SHP77 treated with DMSO at 0.1 percent for 48 hours (cell line): ENCODE measurements at places on chromosomes 6 and 20.

- no peak for DNase-seq
Measured at GRCh38 chr6:158643836-158644230, 710 bp downstream of the DYNLT1 start.

- no peak for DNase-seq
Measured at GRCh38 chr6:48075181-48075580, 35.8 kb downstream of the PTCHD4 start.

GRCh38 chr6:11253594-11253993 is 21.1 kb upstream of the NEDD9 start:
- DNase-seq = no peak

DNA sequence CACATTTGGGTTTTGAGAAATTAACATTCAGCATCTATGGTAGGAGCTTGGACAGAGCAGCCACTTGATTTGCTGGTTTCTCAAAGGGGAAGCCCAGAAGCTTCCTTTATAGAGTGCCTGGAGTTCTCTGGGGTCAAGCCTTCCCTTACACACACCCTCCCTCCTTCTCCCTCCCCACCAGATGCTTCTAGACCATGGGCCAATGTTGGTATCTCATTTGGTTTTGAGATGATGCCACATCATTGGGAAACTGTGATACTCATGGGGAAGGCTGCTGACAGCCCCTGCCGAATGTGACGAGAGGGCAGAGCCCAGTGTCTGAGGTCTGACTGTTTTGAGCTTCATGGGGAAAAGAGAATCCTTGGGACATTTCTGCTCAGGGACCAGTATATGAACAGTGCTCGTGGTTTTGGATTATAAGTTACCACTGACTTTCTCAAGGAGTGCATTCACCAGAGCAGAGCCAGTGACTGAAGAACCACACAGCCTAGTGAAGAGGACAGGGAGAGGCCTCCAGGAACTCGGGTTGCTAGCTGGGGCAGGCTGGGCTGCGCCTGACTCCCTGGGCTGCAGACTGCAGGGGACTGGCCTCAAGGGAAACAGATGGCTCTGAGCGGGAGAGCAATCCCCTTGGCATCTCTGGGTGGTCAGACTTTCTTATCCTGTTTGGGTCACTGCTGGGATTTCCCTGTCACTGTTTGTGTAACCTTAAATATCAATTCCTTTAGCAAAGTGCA is 46.4 kb upstream of the CST5 start:
- no peak for DNase-seq

DNA sequence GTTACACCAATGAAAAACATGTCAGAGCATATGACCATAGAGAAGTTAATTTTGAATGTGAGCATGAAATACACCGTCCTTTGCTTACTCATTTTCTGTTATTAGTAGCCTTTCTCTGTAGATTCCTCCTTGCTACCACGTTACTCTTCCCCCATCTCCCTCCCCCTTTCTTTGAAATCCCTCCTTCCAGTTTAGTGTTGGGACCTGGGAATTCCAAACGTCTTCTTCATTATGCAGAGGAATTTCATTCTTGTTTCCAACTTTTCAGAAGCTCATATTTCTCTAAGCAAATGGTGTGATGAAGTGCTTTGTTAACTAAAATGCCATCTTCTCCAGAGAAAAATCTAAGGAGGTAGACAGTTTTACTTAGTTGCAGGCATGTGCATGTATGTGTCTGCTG is 122.4 kb downstream of the MCHR2 start:
- DNase-seq = no peak

DNA sequence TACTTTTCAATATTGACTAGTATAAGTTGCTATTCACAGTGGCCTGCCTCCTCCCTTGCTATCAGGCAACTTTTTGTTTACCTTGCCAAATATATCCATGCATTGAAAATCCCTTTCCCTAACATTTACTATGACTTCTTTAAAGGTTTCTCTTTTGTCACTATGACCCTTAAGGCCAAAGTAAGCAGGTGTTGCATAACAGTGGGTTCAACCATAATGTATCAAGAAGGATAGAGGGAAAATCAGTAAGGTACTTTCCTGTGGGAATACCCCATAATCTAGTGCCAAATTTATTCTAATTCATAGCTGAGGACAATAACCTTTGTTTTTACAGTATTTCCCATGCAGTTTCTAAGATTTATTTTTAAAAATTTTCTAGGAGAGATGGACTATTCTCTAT is 527.6 kb downstream of the CDKAL1 start:
- no peak for DNase-seq

DNA sequence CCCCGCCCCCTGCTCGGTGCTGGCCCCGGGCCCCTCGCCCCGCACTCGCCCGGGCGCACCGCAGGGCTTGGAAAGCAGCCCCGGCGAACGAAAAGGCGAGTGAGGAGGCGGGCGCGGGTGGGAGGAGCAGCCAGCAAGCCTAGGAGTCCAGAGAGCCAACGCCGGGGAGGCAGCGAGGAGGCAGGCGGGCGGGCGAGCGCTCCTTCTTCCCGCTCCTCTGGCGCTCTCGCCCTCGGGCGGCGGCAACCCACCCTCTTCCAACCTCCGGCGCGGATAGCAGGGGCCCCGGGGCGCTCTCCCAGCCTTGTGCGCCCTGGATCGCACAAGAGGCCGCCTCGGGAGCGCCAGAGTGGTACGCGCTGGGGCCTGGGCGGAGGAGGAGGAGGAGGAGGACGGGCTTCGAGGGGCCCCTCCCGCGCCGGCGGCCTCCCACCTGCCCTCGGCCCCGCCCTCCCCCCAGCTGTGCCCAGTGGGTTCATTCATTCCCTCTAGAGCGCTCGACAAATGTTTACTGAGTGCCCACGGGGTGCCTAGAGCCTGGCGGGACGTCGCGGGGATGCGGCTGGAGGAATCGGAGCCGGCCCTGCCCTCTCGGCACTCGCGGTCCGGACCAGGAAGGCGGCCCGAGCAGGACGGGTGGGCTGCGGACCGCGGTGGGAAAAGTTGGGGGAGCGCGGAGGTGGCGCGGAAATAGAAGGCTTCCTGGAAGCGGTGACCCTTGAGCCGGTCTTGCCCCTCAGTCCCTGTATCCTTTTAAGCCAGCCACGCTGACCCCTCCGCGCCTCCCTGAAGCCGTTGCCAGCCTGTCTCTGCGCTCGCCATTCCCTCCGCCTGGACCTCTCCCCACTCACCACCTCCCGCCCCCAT is at the start of gene BMP7:
BMP7 (minus strand) TSS at position 351 of the 867 bp plus-strand sequence. CDS start 519 bp downstream, outside the sequence.
- DNase-seq = no peak
